ENCODE measurements at places on chromosomes 3 and 15.

- no peak for DNase-seq
Observed at GRCh38 chr3:129812589-129812988, 80.9 kb downstream of the TMCC1 start.

DNA sequence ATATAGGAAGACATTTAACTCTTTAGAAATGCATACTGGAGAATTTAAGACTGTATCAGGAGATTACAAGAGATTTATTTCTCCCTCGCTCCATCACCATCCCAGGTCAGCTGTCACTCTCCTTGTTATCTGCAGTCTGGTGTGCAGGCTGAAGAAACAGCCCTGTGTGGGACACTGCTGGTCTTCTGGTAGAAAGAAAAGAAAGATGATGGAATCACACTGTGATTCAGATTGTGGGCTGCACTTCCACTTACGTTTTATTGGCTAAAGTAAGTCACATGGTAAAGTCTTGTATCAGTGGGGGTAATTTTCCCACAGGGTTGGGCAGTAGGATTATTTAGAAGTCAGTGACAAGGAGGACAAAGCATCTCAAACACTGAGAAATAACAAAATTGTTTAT is 18.1 kb upstream of the ATP1B3 start:
- peak; percentile 23 for DNase-seq

DNA sequence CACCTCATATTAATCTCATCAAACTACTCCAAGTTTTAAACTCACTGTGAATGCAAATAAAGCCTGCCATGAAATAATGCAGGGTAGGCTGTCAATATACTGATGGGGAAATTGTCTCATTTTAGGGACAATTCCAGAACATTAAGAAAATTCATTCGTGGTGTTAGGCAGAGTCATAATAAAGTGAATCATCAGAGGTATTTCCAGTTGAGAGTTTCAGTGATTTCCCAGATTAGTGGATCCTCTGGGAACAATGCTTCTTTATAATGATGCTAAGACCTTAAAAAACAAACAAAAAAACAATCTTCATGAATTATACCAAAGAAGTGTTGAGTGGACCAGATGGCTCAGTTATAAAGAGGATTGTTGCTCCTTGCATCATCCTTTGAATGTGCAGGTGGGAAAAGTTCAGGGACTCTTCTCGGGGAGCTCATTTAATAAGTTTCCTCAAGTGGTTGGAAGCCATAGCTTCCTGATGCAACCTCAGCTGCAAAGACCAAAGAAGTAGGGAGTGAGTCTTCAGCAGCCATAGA is 360.9 kb upstream of the TRIM42 start:
- DNase-seq, result no peak

DNA sequence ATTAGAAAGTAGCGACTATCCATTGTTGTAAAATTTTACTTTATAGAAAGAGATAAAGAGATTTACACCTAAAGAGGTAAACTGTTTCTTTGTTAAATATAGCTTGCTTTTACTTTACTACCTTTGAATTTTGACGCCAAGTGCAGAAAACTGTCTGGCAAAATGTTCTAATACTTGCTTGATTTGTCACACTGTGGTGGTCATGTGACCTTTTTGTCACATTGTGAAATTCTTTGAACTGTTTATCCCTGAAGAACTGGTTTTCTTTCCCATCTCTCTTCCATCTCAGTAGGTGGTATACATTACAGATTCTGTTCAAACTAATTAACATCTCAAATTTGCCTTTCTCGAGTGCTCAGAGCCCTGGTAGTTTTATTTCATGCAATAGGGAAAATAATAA is 327.4 kb downstream of the NAALADL2 start:
- DNase-seq, result no peak

DNA sequence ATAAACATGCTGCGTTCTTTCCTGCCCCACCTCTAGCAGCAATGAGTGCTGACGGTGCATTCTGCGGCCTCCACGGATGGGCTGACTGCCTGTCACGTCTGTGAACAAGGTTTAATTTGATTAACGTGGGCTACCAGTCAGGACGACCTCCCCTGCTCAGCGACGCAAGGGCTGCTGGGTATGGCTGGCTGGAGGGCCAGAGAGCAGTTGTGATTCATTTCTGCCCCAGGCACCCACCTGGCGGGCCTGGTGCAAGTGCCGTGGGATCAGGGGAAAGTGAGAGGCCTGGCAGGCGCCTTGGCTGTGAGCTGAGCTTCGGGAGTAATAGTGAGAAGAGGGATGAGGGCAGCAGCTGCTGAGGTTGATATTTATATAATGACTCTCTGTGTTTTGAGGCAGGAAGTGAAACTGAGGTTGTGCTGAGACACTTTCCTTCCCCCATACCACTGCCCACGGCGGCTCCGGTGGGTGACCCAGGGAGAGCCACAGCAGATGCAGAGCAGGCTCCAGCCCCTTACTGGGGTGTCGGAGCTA is 190.4 kb upstream of the BCL6 start:
- DNase-seq, result no peak

DNA sequence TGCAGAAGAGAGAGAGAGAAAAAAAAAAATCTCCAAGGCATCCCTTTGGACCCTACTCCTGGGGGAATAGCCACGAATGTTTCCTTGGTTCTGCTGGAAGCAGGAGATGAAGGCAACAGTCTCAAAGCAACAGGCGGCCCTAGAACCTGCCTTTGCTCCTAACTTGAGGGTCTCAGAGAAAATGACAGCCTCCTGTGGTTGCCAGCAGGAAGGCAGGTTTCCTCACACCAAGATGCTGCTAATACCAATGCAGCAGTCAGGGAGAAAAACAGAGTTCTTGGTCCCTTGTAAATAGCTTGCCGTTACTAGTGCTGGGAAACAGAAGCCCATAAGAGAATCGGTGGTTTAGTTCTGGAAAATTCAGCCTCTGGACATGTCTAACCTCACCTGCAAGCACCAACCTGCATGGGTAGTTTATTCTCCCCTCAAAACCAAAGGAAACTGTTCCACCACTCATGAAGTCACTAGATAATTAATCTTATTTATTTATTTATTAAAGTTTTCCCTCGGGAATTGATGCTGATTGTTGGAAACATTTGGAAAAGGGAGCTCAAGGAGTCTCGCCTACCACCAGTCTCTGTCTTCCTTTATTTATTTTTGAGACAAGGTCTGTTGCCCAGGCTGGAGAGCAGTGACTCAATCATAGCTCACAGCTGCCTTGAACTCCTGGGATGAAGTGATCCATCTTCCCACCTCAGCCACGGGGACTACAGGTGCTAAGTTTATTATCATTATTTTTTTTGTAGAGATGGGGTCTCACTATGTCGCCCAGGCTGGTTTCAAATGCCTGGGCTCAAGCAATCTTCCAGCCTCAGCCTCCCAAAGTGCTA is 883 bp upstream of the FRMD4B start:
- no peak for DNase-seq

DNA sequence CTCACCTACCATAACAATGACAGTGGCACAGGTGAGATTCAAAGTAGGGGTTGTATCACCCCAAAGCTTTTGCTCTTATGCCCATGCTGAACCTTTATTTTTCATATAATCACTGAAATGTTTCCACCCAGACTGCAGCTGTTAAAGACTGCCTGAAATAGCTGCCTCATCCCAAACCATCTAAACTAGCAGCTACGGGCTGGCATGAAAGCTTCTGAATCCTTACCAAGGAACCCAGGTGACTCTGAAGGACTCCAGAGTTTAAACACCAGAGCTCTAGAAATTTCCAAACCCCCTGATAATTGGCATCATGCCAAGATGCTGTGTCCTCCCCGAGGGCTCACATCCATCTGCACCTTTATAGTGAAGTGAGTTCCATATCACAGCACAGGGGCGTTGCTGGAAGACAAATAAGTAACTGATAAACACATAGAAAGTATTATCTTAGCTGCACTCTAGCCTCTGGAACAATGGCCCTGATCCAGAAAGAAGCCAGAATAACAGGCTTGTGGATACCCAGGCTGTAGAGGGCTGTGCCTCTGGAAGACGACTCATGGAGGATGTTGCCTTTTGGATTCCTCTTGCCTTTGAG is 238.9 kb downstream of the CADPS start:
- peak; percentile 7 for DNase-seq

- DNase-seq, result no peak
Observed at GRCh38 chr15:96672629-96673028, 342.1 kb downstream of the NR2F2 start.

DNA sequence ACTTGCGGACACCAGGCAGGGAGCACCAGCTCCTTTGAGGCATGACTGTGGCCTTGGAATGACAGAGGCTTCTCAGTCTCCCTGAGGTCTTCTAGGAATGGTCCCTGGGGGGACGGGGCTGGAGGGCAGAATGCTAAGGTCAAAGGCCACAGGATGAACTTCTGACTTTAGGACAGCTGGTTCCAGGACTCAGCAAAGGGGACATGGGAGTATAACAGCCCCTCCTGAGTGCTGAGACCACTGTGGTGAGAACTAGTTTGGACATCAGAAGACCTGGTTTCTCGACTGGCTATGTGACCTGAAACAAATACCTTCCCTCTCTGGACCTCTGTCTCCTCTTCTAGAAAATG is 17.8 kb downstream of the ITGA11 start:
- DNase-seq, result no peak

DNA sequence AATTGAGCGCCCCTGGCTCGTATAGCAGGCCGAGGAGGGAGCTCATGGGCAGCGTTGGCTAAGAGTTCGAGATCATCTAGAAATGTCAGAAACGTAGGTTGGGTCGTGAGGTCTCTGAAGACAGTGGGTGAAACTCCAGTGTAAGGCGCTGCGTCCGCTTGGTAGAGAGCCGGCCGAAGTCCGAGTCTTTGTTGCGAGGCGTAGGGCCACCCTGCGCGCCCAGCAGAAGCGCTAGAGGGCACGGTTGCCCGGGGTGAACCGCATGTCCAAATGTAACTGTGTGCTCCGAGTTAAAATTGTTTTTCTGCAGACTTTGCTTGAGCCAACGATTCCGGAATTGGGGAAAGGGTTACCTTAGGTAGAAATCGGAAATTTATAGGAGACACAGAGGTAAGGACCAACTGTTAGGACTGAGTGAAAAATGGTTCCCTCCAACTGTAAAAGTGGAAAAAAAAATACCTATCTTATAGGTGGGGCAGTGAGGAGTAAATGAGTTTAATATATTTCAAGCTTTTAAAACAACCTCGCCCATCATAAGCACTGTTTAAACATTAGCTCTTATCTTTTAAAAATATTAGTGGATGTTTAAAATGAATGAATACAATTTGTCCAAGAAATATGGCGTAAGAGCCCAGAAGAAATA is 993 bp upstream of the SIAH2 start:
- DNase-seq, result peak; percentile 67

- DNase-seq, result no peak
Observed at GRCh38 chr3:13563911-13564310, 15.0 kb downstream of the FBLN2 start.

DNA sequence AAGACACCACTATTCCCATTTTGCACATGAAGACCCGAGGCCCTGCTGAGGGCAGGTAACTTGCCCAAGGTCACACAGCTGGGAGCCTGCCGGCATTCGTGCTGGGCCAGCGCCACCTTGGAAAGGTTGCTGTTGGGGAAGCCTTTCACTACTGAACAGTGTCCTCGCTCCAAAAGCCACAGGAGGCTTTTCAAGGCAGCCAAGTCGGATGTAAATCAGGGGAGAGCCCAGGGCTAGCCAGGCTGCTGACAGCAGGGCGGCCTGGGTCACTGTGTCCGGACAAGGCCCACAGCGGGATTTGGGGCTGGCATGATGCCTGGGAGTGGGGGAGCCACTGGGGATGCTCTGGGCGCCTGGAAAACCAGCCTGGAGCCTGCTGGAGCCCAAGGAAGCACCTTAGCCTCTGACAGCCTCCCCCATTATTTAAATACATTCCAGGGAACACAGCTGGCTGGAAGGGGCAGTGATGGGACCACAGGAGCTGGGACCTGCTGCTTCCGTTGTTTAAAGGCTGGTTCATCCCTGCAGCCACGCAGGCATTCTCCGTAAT is 10.5 kb downstream of the SLC6A6 start:
- DNase-seq, result no peak

DNA sequence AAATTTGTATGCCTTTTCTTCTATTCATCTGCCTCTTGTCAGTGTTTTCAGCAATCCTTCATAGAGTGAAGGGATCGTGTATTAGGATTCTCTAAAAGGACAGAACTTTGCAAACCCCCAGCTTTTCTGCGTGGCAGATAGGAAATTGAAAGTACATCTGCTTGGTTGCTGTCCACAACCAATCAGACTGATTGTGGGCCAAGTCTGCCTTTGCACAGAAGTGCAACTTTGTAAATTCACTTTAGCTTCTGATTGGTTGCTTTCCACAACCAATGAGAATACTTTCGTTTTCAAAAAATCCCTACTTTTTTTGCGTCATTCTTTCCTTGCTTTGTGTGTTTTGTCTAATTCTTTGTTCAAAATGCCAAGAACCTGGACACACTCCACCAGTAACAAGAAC is 847.4 kb downstream of the FHIT start:
- DNase-seq, result no peak

DNA sequence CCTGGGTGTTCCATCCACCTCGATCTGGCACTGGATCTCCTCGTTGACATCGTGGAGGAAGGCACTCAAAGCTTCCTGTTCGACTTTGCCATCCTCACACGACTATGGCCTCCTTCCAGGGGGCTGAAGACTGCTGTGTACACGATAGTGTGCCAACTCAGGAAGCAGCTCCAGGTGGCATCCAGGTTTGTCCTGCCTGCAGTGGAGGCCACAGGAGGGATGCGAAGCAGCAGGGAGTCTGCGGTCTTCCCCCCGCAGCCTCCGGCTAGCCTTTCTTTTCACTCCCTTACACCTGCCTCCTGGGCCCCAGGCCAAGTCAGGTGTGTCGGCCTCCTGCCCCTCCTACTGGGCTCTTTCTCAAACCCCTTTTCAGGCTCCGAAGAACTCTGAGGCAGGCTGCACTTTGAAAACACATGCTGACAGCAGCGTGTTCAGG is 32.2 kb downstream of the SYNM start:
- no peak for DNase-seq

DNA sequence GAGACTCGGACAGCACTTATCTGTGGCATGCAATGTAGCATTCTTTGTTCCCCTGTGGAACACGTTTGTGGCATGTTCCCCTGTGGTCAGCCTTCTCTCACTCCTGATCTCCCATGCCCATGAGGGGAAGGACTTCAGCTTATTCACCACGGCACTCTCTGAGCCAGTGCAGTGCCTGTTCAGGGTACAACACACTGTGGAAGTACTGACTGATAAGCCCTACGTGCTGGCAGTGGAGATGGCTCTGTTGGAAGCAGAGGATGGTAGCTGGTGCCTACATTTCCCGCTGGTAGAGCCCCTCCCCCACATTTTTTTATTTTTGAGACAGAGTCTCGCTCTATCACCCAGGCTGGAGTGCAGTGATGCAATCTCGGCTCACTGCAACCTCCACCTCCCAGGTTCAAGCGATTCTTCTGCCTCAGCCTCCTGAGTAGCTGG is 43.5 kb upstream of the ETV5 start:
- DNase-seq, result no peak

GRCh38 chr3:152083135-152083534 is 185.6 kb upstream of the MBNL1 start:
- DNase-seq, result no peak

DNA sequence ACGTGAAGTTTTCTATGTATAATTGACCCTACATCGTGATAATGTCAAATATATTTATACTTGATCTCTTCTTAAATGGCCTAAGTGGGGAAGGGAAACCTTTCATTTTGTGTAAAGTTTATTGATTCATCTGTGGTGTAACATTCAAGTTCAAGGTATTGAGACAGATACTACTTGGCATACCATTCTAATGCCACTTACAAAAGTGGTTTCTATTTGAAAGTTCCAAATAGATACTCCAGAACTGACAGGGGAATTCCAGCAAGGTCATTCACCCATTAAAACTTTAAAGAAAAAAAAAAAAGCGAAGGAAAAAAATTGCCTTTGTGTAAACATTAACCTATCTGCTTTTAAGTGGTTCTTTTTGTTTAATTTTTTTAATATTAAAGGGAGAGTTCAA is 45.3 kb upstream of the MAP3K13 start:
- no peak for DNase-seq
